Muscle of back (tissue), 13 donors: ENCODE measurements at places on chromosomes 1 and 21.

- no peak for DNase-seq
These were observed 3.8 kb downstream of the GPR61 start for GRCh38 chr1:109543283-109543987.

GRCh38 chr1:180282401-180283044 is 52.5 kb downstream of the LHX4 start:
- DNase-seq, result no peak

- DNase-seq, result no peak
These were observed 54.2 kb downstream of the TMEM53 start for GRCh38 chr1:44620072-44620471.

DNA sequence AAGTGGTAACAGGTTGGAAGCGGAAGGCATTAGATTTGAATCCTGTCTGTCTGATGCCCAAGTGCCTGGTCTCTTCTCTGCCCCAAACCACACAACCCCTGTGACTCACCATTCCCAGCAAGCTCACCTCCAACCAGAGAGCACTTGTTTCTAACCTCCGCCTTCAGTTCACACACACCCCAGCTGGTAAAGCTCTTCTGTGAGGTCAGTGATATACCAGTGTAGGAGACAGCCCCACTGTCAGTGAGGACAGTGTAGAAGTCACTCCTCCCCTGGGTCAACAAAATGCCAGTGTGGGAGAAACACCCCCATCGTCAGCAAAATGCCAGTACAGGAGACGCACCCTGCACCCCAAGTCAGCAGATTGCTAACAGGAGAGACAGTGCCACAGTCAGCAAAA is 2.6 kb downstream of the RIMS3 start:
- no peak for DNase-seq

- no peak for DNase-seq
These were observed 488.7 kb downstream of the PTBP2 start for GRCh38 chr1:97210307-97210706.

- DNase-seq, result no peak
These were observed 603.3 kb downstream of the PTPRC start for GRCh38 chr1:199242147-199242546.

GRCh38 chr1:28115267-28115666 is 26.9 kb upstream of the EYA3 start:
- no peak for DNase-seq

- DNase-seq, result no peak
These were observed 79.0 kb upstream of the CAPZB start for GRCh38 chr1:19564366-19564765.

- DNase-seq, result no peak
These were observed 112.2 kb upstream of the GJB5 start for GRCh38 chr1:34642679-34643078.

GRCh38 chr1:2212532-2213491 is 15.3 kb upstream of the SKI start:
- peak; percentile 96 for DNase-seq

DNA sequence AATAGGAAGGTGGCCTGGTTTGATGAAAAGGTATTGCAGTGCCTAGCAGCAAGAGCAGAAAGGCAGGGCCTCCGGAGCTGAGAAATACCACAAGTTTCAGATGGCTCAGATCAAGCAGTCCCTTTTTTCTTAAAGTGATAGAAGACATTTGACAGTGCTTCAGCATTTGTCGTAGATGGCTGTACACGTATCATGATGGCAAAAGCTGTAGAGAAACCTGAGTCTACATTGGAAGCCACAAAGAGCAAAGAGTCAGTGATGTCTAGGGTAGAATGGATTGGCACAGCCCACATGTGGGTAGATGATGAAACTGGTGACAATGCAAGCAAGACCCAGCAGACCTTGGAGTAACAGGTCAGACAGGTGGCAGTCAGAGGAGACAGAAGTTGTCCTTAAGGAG is 101.3 kb upstream of the ARTN start:
- no peak for DNase-seq

DNA sequence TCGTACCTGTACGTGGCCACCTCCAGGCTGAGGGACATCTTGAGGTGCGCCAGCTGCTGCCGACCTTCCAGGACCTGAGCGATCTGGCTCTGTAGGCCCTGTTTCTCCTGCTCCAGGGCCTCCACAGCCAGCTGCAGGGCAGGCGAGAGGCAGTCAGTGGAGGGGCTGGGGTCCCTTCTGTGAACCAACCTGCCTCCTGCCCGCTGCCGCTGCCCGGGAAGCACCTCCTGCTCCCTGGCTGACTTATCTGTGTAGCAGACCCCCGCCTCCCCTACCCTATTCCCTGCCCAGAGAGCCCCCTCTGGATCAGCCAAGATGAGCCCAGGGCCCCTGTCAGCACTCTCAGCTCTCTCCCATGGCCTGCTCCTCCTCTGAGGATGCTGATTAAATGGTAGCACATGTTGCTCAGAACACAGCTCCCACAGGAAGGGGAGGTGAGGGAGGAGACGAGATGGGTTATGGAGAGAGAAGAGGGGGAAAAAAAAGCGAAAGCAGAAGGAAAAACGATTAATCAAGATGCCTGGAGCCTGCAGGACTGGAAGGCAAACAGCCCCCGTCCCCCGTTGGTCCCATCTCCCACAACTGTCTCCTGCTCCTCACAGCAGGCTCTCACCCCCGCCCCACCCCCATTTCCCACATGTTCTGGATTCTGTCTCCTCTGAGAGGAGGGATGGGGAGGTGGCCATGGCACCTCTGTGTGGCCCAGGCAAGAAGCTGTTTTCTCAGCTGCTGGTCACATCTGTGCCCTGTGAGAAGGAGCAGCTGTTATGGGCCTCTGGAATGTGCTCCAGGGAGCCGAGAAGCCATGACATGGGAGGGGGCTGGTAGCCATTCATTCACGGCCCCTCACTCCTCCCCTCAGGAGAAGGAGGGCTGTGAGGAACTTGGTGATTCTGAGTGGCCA is 1.7 kb downstream of the NES start:
- DNase-seq, result no peak

GRCh38 chr1:61004262-61005003 is 77.9 kb upstream of the NFIA start:
- DNase-seq, result no peak

DNA sequence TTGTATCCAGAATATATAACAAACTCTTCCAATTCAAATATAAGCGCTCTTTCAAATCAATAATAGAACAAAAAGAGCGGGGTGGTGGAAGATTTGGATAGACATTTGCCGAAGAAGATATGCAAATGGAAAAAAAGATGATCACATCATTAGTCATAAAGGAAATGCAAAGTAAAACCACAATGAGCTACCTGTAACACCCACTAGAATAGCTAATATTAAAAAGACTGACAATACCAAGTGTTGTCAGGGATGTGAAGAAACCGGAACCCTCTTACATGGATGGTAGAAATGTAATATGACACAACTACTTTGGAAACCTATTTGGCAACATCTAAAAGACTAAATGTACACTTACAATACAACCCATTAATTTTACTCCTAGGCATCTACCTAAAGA is 5.7 kb upstream of the TRAF5 start:
- no peak for DNase-seq

DNA sequence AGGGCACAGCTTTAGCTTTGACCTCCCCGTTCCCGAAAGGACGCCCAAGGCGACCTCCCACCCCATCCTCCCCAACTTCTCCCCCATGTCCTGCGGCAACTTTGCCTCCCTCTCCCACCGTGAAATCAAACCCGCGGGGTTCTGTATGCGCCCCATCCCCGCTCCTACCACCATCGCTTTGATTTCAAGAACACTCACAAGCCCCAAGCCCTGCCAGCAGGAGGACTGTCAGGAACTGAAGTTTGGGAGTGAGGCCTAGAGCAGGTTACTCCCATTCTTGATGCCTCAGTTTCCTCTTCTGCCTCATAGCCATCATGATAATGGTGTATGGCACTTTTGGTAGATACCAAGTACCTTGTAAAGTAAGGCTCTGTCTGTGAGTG is 2.3 kb downstream of the PTPRU start:
- no peak for DNase-seq

DNA sequence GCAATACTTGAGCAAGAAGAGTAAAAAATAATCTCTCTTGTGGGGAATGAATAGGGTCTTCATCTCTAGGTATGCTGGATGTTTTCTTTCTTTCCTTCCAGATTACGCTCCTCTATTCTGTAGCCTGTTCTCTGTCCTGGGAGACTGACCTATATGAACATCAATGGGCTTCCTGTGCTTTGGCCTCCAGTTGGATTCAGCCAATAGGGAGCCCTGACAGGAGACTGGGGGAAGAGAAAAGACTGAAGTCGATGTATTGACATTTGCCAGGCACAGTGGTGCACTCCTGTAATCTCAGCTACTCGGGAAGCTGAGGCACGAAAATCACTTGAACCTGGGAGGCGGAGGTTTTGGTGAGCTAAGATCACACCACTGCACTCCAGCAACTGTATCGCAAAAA is 17.6 kb downstream of the SEMA6C start:
- DNase-seq, result no peak

DNA sequence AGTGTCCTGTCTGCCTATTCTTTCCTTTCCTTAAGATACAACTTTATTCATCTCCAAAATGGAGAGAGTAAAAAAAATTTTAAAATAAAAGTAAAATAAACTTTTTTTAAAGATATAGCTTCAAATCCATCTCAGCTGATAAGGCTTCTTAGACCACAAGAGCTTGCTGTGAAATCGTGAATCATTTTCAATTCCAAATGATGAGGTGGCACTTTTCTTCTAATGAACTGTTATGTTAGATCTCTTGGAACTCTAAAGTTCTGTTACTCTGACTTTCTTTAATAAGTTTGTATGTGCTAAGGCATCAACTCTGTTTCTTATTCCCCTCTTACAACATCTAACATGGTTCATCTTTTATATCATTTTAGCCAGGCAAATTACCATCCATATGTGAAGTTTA is 4.5 kb downstream of the SH3GLB1 start:
- no peak for DNase-seq

GRCh38 chr21:41831453-41831831 is 47.7 kb downstream of the PRDM15 start:
- DNase-seq, result no peak

DNA sequence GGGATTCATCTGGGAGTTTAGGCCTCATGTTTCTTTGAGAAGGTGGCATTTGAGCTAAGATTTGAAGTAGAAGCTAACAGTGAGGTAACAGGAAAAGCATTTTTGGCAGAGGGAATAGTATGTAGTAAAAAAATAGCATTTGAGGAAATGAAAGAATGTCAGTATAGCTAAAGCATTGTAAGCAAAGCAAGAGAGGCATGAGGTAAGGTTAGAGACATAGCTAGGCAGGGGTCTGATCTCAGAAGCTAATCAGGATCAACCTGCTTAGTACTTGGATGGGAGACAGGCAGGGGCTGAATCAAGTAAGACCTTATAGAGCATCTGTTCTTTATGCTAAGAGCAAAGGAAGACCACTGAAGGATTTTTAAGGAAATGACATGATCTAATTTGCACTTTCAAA is 4.0 kb downstream of the POLR3C start:
- no peak for DNase-seq

DNA sequence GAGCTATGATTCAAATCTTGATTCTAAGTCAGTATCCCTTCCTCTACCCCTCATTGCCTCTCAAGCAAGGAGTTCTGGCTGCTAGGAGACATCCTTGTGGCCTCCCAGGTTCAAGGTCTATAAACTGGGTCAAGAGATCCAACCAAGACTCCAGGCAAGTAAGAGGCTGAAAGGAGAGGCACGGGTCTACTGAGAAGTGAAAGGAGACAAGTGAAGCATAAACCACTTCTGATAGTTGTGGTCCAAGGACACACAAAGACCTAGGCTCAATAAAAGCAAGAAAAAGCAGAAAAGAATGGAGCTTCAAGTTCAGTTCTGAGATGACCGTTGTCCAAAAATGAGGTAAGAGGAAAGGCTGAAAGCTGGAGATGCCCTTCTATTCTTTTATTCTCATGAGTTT is 17.8 kb upstream of the PPP2R5A start:
- DNase-seq, result no peak

DNA sequence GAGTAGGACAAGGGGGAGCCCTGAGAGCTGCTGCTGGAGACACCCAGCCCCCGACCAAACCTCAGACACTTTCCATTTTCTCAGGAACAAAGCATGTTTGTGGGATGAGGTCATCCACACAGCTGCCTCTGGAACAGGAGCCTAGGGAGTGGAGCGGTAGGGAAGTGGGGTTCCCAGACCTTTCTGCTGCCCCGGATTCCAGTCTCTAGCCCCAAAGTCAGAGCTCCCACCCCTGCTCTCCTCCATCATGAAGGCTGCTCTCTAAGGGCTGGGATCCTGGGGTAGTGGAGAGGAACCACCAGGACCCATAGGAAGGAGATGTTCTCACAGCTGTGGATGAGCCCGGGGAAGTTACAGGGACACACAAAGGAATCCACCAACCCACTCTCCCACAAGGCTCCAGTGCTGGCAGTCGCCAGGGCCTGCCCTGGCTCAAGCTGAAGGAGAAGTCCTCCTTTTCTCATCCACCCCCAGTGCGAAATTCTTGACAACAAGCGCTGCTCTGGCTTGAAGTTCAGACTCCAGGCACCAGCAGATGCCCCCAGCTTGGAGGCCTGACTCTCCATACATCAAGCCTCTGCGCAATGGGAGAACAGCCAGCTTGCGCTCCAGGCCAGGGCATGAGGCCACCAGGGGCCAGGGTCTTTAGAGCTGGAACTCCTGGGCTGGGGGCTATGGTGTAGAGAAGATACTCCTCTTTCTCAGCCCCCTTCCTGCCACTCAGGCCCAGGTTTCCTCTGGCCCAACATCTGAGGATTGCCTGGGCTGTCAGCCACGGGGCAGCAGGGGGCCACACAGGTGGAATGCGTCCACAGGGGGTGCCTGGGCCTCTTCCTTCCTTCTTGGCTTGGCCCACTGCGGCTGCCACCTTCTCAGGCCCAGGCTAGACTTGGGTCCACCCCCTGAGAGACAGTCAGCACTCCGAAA is 4.5 kb downstream of the FHL3 start:
- DNase-seq, result peak; percentile 95

GRCh38 chr1:156121457-156121856 is 6.9 kb downstream of the LMNA start:
- DNase-seq, result no peak

- DNase-seq, result peak; percentile 9
These were observed 37.9 kb downstream of the PABPC4 start for GRCh38 chr1:39538531-39539251.

DNA sequence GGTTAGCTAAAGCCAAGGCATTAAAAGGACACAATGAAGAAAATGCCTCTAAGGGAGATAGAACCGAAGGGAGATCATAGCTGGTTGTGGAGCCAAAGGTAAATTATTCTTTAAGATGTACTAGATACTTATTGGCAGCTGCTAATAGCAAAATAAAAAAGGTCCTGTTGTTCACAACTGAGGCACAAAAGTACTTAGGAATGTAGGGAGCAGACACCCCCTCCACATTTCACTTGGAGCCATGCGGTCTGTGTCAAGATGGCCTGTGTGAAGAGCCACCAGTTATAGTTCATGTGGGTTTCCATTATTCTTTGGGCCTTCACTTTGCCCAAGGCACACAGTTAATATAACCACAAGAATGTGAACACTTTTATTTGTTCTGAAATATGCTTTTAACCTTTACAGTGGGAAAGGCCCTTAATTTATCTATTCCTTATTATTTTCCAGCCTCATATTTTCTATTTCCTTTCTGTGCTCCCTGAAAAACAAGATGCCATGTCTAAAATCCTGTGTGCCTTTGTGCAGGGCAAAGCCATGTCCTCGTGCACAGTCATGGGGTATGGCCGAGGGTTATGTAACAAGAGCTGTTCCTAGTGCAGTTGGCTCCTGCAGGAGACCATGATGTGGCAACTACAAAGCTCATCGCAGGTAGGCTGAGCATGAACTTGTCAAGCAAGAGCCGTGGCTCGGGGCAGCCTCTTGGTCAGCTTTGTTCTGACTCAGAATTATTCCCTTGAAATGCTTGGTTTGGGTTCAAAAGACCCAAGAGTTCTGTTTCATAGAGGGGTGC is 16.2 kb upstream of the WDR26 start:
- DNase-seq, result no peak
